AG04450 (cell line): ENCODE measurements at places on chromosomes 5 and 9. TPM values are rescaled to one million over a fixed set of nuclear protein-coding genes. Genes with fewer than 3 reads are reported as not detected.

Gene PCDHGC5
- polyA plus RNA-seq, result 2.4 and 2.5 TPM in 2 replicates

Gene WWC1
- polyA plus RNA-seq, result 4.3 and 5.2 TPM in 2 replicates

Gene FRRS1L
- 0.10 and 0.14 TPM in 2 replicates for polyA plus RNA-seq

Gene FABP6
- polyA plus RNA-seq, result not detected in 2 replicates

Gene EGFLAM
- 16.4 and 20.1 TPM in 2 replicates for polyA plus RNA-seq

Gene BTNL3
- not detected in 2 replicates for polyA plus RNA-seq

Gene SHISAL2B
- polyA plus RNA-seq, result not detected in 2 replicates

Gene SPATA31C1
- polyA plus RNA-seq, result not detected in 2 replicates

Gene DNAI1
- polyA plus RNA-seq, result not detected in 2 replicates

Gene PCDHA10
- 0.01 and 0.02 TPM in 2 replicates for polyA plus RNA-seq

Gene GRIA1
- 0.42 and 0.88 TPM in 2 replicates for polyA plus RNA-seq

Gene WNK2
- not detected in 2 replicates for polyA plus RNA-seq

Gene SIGMAR1
- 38.9 and 56.9 TPM in 2 replicates for polyA plus RNA-seq

Gene TTC16
- not detected in 2 replicates for polyA plus RNA-seq

Gene PTPN3
- polyA plus RNA-seq, result 1.4 and 1.7 TPM in 2 replicates

Gene ZNF354C
- polyA plus RNA-seq, result 4.2 and 5.1 TPM in 2 replicates

Gene PHF24
- not detected in 2 replicates for polyA plus RNA-seq

Gene C8G
- 0.41 TPM in 1 of 2 replicates, not detected in the other for polyA plus RNA-seq

Gene NPR2
- 31.9 and 44.6 TPM in 2 replicates for polyA plus RNA-seq

Gene GOLM1
- 64.3 and 75.0 TPM in 2 replicates for polyA plus RNA-seq

Gene DMGDH
- polyA plus RNA-seq, result 1.7 and 1.9 TPM in 2 replicates

Gene MUSK
- 0.58 and 0.77 TPM in 2 replicates for polyA plus RNA-seq

Gene FOXI1
- not detected in 2 replicates for polyA plus RNA-seq

Gene RGS7BP
- polyA plus RNA-seq, result not detected in 2 replicates

Gene NUDT12
- polyA plus RNA-seq, result 8.1 and 12.3 TPM in 2 replicates

Gene SURF6
- polyA plus RNA-seq, result 6.2 and 8.5 TPM in 2 replicates

Gene PCDHGB3
- polyA plus RNA-seq, result 3.6 and 4.3 TPM in 2 replicates

Gene TMEFF1
- polyA plus RNA-seq, result 0.32 and 0.45 TPM in 2 replicates

Gene EFNA5
- polyA plus RNA-seq, result 2.4 and 3.0 TPM in 2 replicates

Gene ATG10
- 2.9 and 4.1 TPM in 2 replicates for polyA plus RNA-seq

Gene IL5
- not detected in 2 replicates for polyA plus RNA-seq

Gene MYOT
- not detected in 2 replicates for polyA plus RNA-seq

Gene DMRT3
- polyA plus RNA-seq, result not detected in 2 replicates

Gene EIF4E1B
- not detected in 2 replicates for polyA plus RNA-seq

Gene TMEM203
- polyA plus RNA-seq, result 44.2 and 50.2 TPM in 2 replicates

Gene KIF12
- not detected in 2 replicates for polyA plus RNA-seq

Gene IL3
- not detected in 2 replicates for polyA plus RNA-seq

Gene CDX1
- 0.30 and 0.41 TPM in 2 replicates for polyA plus RNA-seq

Gene KIF4B
- 0.02 TPM in 1 of 2 replicates, not detected in the other for polyA plus RNA-seq

Gene GMCL2
- not detected in 2 replicates for polyA plus RNA-seq

Gene FGF1
- 5.9 and 6.3 TPM in 2 replicates for polyA plus RNA-seq

Gene GPR150
- 0.17 and 0.24 TPM in 2 replicates for polyA plus RNA-seq

Gene LCN9
- not detected in 2 replicates for polyA plus RNA-seq

Gene ALG2
- polyA plus RNA-seq, result 55.0 and 61.6 TPM in 2 replicates

Gene SPATA31A3
- not detected in 2 replicates for polyA plus RNA-seq

Gene DND1
- 0.14 and 0.31 TPM in 2 replicates for polyA plus RNA-seq

Gene TMEM215
- polyA plus RNA-seq, result not detected in 2 replicates

Gene GABRA6
- not detected in 2 replicates for polyA plus RNA-seq

Gene FBP1
- polyA plus RNA-seq, result not detected in 2 replicates
